RPMI7951 (cell line): ENCODE measurements at places on chromosomes 3 and 15. TPM values are rescaled to one million over a fixed set of nuclear protein-coding genes. Genes with fewer than 3 reads are reported as not detected.

TAGLN3 gene
- 0.39 and 0.48 TPM in 2 replicates for total RNA-seq

SKOR1 gene
- total RNA-seq: not detected in 2 replicates

PRSS50 gene
- not detected in 2 replicates for total RNA-seq

ACTRT3 gene
- 1.3 and 1.6 TPM in 2 replicates for total RNA-seq

BHLHE40 gene
- 43.2 and 62.8 TPM in 2 replicates for total RNA-seq

CPNE4 gene
- 0.48 TPM in 1 of 2 replicates, not detected in the other for total RNA-seq

OSTN gene
- total RNA-seq: not detected in 2 replicates

RTP3 gene
- not detected in 2 replicates for total RNA-seq

WDR72 gene
- total RNA-seq: 0.39 TPM in 1 of 2 replicates, not detected in the other

HRG gene
- not detected in 2 replicates for total RNA-seq

HYAL1 gene
- 0.29 and 0.72 TPM in 2 replicates for total RNA-seq

VGLL3 gene
- 10.4 and 19.8 TPM in 2 replicates for total RNA-seq

SLC7A14 gene
- 0.12 TPM in 1 of 2 replicates, not detected in the other for total RNA-seq

LMAN1L gene
- total RNA-seq: not detected in 2 replicates

BSN gene
- total RNA-seq: under 0.01 and 0.10 TPM in 2 replicates

CCDC9B gene
- 8.1 and 8.5 TPM in 2 replicates for total RNA-seq

MAP1A gene
- total RNA-seq: 1.6 and 2.4 TPM in 2 replicates

APOD gene
- total RNA-seq: 0.96 and 1.6 TPM in 2 replicates

GXYLT2 gene
- 64.6 and 66.1 TPM in 2 replicates for total RNA-seq

TTBK2 gene
- 8.9 and 14.6 TPM in 2 replicates for total RNA-seq

KNL1 gene
- total RNA-seq: 69.5 and 90.1 TPM in 2 replicates

FEM1B gene
- total RNA-seq: 37.6 and 41.5 TPM in 2 replicates

GNAT1 gene
- total RNA-seq: not detected in 2 replicates

IL17RE gene
- total RNA-seq: not detected in 2 replicates

PLA2G4D gene
- total RNA-seq: not detected in 2 replicates

CEMIP gene
- 1.1 and 2.6 TPM in 2 replicates for total RNA-seq

GOLGA8G gene
- total RNA-seq: not detected in 2 replicates

DAZL gene
- total RNA-seq: not detected in 2 replicates

ADAMTS9 gene
- total RNA-seq: 2.4 and 3.1 TPM in 2 replicates

PLA2G4B gene
- 0.36 and 0.39 TPM in 2 replicates for total RNA-seq

CPN2 gene
- 0.10 TPM in 1 of 2 replicates, not detected in the other for total RNA-seq

STAB1 gene
- total RNA-seq: under 0.01 TPM in 2 replicates

LRRC15 gene
- 93.4 and 95.0 TPM in 2 replicates for total RNA-seq

TM6SF1 gene
- 0.10 TPM in 1 of 2 replicates, not detected in the other for total RNA-seq

KNG1 gene
- total RNA-seq: not detected in 2 replicates

ITIH1 gene
- total RNA-seq: not detected in 2 replicates

CGNL1 gene
- total RNA-seq: under 0.01 TPM in 2 replicates

TM4SF4 gene
- total RNA-seq: not detected in 2 replicates

IGDCC3 gene
- total RNA-seq: not detected in 2 replicates

FETUB gene
- total RNA-seq: not detected in 2 replicates

GOLGA8T gene
- not detected in 2 replicates for total RNA-seq

LINGO1 gene
- total RNA-seq: not detected in 2 replicates

C15orf62 gene
- total RNA-seq: not detected in 2 replicates

SNAP23 gene
- 101 and 108 TPM in 2 replicates for total RNA-seq

VIPR1 gene
- 186 and 215 TPM in 2 replicates for total RNA-seq

DUOXA1 gene
- not detected in 2 replicates for total RNA-seq

WDR93 gene
- total RNA-seq: 0.10 and 0.48 TPM in 2 replicates

POC1A gene
- total RNA-seq: 20.4 and 21.4 TPM in 2 replicates

DIPK2A gene
- 20.4 and 25.2 TPM in 2 replicates for total RNA-seq

SEMA5B gene
- not detected in 2 replicates for total RNA-seq

DNAH12 gene
- 0.49 and 1.6 TPM in 2 replicates for total RNA-seq

PYGO1 gene
- total RNA-seq: 9.7 and 11.3 TPM in 2 replicates

LTK gene
- total RNA-seq: 2.9 and 3.1 TPM in 2 replicates

LNP1 gene
- total RNA-seq: 6.5 and 10.0 TPM in 2 replicates

ZNF620 gene
- total RNA-seq: 1.4 and 1.5 TPM in 2 replicates

TMCO5A gene
- not detected in 2 replicates for total RNA-seq

AGBL1 gene
- not detected in 2 replicates for total RNA-seq

LHFPL4 gene
- not detected in 2 replicates for total RNA-seq

SNRPN gene
- total RNA-seq: 79.4 and 81.6 TPM in 2 replicates

EFCC1 gene
- not detected in 2 replicates for total RNA-seq
